ENCODE measurements at places on chromosomes 2 and 18. TPM values are rescaled to one million over a fixed set of nuclear protein-coding genes. Genes with fewer than 3 reads are reported as not detected.

GRCh38 chr2:157046396-157046795 lies 211.1 kb upstream of the GALNT5 start:
- no peak overlapping the region for H3K27ac ChIP-seq
- H3K36me3 ChIP-seq: no peaks in the 10 kb centered on the region
- H3K4me1 ChIP-seq: no peaks in the 10 kb centered on the region
- H3K27me3 ChIP-seq: no peaks in the 10 kb centered on the region

DNA sequence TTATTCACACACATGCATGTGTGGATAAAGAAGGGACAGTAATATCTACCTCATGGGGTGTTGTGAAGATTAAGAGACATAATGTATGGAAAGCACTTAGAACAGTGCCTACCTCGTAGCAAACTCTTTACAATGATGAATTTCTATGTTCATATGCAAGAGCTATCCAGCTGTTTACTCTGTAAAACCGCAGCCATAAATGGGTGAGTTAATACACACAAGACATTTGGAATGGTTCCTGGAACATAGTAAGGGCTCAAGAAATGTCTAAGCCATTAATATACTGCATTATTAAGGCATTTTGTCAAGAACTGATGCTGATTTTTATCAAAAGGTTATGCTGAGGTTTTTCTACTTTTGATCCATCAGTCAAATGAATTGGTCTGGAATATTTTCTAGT lies 1076.2 kb downstream of the TSN start:
- H3K4me3 ChIP-seq: no peak overlapping the region
- no peaks in the 10 kb centered on the region for H3K36me3 ChIP-seq
- H3K27me3 ChIP-seq: no peaks in the 10 kb centered on the region
- no peaks in the 10 kb centered on the region for H3K4me1 ChIP-seq
- no peak for DNase-seq
- H3K27ac ChIP-seq: no peak overlapping the region

DNA sequence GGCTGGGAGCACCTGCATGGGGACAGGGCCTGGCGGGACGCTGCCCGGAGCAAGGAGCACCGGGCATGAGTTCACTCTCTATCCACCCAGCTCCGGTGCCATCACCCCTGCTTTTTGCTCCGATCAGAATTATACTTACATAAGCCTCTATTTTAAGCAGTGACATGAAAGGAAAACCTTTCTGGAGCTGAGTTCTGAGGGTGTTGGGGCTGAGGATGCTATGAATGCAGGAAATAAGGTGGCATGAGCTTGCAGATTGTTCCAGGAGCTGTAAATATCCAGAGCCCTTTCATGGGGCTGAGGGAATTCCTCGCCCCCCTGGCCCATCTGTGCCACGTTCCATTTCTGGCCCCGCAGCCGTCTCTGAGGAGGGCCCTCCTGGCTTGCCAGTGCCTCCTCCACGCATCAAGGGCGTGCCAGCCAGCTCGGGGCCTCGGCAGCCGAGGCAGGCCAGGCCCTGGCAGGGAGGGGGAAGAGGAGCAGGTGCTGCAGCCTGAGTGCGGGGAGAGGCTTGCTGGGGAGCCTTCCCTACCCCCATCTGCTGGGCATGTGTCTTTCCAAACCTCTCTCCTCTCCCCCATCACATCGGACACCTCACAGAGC lies 91.7 kb upstream of the MCFD2 start:
- no peak overlapping the region for H3K4me3 ChIP-seq
- peak; percentile 49 for DNase-seq
- no peaks in the 10 kb centered on the region for H3K27me3 ChIP-seq
- no peak overlapping the region for H3K27ac ChIP-seq
- H3K36me3 ChIP-seq: peaks cover 78% of the 10 kb centered on the region

DNA sequence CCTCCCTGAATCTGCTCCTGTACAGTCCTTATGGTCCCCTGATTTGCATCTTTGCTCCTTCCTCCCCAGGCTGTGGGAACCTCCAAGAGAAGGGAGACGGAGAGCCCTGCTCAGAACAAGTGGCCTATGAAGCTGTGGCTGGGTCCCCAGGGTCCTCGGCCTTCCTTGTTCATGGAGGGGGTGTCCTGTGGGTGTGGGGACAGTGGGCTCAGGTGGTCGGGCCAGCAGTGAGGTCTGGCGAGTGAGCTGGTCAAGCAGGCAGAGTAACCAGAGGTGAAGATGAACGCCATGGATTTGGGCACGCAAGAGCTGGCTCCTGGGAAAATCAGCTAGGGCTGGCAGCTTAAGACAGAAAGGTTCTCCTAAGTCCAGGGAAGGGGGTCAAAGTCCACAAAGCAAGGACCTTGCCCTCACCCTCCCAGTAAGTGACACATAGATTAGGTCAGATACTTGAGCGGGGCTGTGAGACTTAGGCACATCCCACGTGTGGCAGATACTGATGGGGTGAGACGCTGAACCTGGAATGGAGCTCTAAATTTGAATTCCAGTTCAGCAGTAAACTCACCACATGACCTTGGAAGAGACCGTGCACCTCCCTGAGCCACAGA lies 24.8 kb downstream of the GNLY start:
- H3K4me3 ChIP-seq: no peak overlapping the region
- DNase-seq: no peak
- no peak overlapping the region for H3K27ac ChIP-seq
- H3K36me3 ChIP-seq: no peaks in the 10 kb centered on the region
- H3K4me1 ChIP-seq: peaks cover 3% of the 10 kb centered on the region
- peaks cover 8% of the 10 kb centered on the region for H3K27me3 ChIP-seq

Gene SPC25
- total RNA-seq: 1.1 TPM

Data from osteoblast (primary cell).